Stimulated activated CD4-positive, alpha-beta T cell treated with anti-CD3 and anti-CD28 coated beads, TNF-alpha, amount 100 ng/mL, for 4 hours (primary cell): ENCODE measurements at places on chromosomes 2 and 18.

GRCh38 chr2:82735336-82735735 lies 1723.7 kb downstream of the SUCLG1 start:
- DNase-seq: no peak

- no peak for DNase-seq
Measured at GRCh38 chr2:186884587-186884986, 35.6 kb upstream of the ZSWIM2 start.

DNA sequence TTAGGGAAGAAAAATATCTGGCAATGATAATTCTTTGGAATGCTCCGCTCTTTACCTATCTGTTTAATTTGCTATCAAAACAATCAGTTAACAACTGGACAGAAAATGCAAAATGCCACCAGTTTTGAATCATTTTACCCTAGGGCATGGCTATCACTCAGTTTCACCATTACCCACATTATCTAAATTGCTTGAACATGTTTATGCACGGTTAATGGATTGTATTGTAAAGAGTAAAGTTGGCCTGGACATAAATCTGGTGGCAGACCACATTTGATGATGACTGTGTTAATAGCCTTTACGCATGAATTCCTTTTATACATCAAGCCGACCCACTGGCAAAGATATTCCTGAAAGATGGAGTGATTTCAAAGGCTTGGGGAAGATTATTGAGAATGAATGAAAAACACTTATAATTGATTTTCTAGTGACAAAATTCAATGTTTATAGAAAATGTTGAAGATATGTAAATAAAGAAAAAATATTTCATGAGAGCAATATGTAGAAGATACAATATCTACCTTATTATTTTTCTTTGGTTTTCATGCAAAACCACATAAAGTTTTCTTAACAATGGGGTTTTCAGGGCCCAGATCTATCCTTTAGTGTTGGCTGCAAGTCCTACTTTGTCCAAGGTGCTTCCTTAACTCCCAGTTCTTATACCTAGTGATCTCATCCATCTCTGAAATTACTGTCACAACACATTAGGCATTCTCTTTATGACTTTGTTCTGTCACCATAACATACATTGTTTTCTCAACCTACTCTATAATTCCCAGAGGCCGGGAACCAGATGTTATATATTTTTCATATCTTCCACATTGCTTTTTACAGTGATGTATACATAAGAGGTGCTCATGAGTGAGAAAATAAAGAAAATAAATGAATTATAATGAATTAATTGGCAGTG lies 265.1 kb downstream of the RIT2 start:
- no peak for DNase-seq

- no peak for DNase-seq
Measured at GRCh38 chr2:118849226-118850167, 2.0 kb upstream of the EN1 start.

DNA sequence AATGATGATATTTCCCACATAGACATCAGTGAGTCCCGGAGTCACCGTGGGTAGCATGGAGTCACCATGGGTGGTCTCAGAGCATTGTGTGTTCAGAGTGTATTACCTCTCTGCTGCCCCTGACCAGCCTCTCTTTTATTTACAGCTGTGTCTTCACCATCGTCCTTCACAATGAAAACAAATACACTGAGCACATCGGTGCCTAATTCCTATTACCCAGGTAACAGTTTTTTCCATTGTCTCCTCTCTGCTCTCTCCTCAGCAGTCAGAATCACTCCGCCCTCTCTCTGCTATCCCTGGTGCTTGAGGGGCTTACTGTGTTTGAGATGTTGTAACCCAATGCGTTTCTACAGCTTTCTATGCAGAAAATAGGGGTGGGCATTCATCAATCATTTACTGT lies 361.5 kb upstream of the RAB12 start:
- DNase-seq: no peak

DNA sequence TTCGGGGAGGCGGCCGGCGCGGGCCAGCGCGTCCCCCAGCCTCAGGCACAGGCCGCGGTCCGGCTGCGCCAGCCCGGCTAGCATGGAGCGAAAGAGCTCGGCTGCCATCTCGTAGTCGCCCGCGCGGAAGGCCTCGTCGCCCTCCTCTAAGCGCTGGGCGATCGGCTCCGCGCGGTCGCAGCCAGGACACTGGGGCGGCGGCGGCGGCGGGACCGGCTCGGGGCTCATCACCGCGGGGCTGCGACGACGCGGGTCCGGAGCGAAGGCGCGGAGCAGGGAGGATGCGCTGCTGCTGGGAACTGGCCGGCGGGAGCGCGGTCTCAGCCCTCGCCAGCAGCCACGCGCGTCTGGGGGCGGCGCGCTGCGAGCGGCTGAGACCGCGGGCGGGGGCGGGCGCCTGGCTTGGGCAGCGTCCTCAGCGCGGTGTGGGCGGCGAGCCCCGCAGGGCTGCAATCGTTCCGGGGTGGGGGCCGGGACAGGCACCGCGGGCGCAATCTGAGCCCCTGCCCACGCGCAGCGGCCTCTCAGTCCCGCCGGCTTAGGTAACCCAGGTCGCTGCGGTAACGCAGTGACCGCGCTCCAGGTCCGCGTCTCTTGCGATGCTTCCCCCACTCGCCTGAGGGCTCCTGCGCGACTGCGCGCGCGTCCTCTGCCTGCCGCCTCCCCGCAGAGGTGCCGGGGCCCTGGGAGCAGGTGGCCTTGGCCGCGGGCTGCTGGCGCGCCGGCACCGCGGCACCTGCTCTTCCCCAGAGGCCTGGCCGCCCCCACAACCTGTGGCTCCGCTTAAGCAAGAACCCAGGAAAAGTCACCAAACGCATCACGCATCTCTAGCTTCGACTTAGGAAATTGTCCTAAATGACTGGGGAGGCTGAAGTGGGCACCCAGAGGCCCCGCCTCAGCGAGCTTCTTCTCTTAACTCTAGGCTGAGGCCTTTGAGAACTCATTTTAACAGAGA lies at the start of gene LONRF2:
Gene LONRF2 (minus strand): TSS at position 636 of the 955 bp plus-strand sequence. CDS start 408 bp downstream, at position 228.
- no peak for DNase-seq

DNA sequence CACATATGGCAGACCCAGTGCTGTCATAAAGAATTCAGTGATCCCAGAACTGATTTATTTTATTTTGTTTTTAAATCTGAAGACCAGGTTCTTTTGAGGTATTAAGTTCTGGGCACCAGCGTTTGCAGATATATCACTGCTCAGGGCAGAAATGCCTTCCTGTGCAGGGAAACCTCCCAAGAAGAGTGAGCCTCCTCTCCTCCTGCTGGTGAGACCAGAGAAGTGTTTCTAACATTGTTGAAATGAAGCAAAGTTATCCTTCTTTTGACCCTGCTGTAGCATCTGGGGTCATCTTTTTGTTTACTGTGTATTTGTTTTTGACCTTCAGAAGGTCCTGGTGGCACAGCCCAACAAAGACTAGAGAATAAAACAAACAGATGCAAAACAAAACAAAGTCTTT lies 94.0 kb downstream of the AQP4 start:
- no peak for DNase-seq

- no peak for DNase-seq
Measured at GRCh38 chr2:181778621-181779201, 98.4 kb upstream of the NEUROD1 start.
